ENCODE measurements at places on chromosomes 3 and 15.
A peak's percentile ranks its signal among the peaks of the same experiment; 100 is the strongest.

GRCh38 chr3:38980938-38981337, 70.8 kb downstream of the SCN11A start:
- no peak for DNase-seq

GRCh38 chr3:71997066-71997653, 212.2 kb upstream of the PROK2 start:
- DNase-seq, result no peak

- DNase-seq, result no peak
These were observed 290.4 kb upstream of the STT3B start for GRCh38 chr3:31242026-31242960.

GRCh38 chr15:59306520-59307164, 66.0 kb downstream of the MYO1E start:
- no peak for DNase-seq

GRCh38 chr3:99972380-99973104, 141.8 kb downstream of the FILIP1L start:
- no peak for DNase-seq

DNA sequence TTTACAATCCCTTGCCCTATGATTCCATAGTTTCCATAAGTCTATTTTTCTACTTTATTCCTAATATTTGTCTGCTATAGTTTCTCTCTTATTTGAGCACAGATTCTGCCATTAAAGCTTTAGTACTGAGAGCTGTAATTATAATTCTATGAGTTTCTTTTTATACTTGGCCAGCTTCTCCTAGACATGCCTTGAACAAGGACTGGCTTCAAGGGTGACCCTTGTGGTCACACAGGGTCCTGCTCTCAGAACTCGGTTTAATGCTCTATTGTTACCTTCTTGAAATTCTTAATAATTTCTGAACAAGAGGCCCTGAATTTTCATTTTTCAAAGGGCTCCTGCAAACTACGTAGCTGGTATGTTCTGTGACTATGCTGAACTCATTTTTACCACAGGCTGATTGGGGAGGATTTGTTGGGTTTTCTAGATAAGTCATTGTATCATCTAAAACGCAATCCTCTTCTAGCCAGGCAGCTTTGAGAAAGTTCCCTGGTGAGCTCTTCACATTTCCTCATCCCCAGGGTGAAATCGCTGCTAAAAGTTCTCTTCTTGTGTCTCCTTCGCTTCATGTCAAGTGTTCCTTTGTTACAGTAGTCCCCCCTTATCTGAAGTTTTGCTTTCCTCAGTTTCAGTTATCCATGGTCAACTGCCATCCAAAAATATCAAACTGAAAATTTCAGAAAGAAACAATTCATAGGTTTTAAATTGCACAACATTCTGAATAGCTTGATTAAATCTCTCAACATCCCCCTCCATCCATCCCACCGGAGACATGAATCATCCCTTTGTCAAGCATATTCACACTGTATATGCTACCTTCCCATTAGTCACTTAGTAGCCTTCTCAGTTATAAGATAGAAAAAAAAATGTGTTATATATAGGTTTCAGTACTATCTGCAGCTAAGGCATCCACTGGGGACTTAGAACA, 12.6 kb upstream of the PLCL2 start:
- no peak for DNase-seq

GRCh38 chr3:9503283-9503682, 50.3 kb downstream of the LHFPL4 start:
- DNase-seq, result peak; percentile 89

GRCh38 chr3:81277853-81278252, 483.6 kb downstream of the GBE1 start:
- no peak for DNase-seq

DNA sequence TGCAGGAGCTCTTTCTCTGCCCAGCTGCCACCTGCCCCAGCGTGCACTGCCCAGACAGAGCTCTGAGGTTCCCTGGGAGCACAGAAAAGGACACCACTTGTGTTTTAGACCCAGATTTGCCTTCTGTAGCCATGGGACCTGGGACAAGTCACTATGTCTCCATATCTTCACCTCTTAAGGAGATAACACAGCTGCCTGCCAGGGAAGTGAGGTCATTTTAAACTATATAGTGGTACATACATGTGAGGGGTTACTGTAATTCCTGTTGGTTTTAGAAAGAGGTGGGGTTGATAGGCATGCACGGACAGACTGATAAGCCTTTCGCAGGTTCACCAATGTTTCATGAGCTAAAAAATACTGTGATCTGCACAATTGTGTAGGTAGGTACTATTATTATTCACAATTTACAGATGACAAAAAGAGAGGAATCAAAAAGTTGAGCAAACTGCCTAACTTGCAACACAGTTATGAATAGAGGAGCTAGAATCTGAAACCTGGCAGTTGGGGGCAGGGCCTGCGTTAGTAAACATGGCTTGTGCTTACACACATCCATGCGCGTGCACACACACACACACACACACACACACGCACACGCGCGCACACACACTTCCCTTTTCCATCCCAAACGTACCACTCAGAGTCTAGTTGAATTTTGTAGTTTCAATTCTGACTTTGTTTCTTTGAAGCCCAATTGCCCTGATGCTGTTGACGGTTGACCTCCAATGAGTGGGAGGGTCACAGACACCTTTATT, 193.6 kb downstream of the FAM43A start:
- no peak for DNase-seq

GRCh38 chr15:50134524-50135024, 15.5 kb upstream of the ATP8B4 start:
- no peak for DNase-seq

DNA sequence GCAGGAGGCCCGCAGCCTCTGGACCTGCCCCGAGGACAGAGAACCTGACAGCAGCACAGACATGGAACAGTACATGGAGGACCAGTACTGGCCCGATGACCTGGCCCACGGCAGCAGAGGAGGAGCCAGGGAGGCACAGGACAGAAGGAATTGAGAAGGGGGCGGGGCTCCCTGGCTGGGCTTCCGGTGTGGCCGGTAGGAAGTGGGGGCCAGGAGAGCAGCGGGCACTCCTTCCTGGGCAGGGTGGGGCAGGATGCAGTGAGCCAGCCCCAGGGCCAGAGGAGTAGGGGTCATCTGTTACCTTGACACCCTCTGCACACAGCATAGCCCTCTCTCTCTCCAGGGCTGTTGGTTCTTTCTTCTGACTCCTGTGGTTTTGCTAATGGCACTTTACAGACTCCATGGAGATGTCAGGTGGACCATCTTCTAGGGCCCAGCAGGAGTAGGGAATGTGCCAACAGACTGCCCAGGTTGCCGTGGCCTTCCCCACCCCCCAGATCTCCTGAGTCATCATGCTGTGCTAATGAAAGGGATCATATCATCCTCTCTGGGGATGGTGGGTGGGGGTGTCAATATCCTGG, 8.6 kb upstream of the ISG20 start:
- peak; percentile 73 for DNase-seq

- no peak for DNase-seq
These were observed 1019.4 kb upstream of the ALCAM start for GRCh38 chr3:104347291-104347690.

- no peak for DNase-seq
These were observed 69.7 kb downstream of the MB21D2 start for GRCh38 chr3:192847941-192848340.

GRCh38 chr3:14595561-14595960, 55.4 kb upstream of the GRIP2 start:
- DNase-seq, result no peak

DNA sequence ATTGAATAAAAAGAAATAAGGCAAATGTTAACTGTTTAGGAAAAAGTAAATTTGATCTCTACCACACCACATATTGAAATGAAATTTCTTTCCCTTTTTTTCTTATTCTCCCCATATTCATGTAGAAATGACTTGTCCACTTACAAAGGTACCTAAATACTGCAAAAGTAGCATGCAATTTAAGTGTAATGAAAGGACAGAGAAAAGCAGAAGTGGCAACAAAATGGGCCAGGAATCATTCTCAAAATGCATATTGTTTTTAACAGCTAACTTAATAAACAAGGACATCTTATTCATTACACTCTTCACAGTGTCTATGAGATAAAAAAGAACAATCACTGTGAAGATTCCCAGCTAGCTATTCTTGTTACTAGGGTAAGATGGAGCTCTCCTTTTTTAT, 40.6 kb upstream of the FGF7 start:
- DNase-seq, result no peak

DNA sequence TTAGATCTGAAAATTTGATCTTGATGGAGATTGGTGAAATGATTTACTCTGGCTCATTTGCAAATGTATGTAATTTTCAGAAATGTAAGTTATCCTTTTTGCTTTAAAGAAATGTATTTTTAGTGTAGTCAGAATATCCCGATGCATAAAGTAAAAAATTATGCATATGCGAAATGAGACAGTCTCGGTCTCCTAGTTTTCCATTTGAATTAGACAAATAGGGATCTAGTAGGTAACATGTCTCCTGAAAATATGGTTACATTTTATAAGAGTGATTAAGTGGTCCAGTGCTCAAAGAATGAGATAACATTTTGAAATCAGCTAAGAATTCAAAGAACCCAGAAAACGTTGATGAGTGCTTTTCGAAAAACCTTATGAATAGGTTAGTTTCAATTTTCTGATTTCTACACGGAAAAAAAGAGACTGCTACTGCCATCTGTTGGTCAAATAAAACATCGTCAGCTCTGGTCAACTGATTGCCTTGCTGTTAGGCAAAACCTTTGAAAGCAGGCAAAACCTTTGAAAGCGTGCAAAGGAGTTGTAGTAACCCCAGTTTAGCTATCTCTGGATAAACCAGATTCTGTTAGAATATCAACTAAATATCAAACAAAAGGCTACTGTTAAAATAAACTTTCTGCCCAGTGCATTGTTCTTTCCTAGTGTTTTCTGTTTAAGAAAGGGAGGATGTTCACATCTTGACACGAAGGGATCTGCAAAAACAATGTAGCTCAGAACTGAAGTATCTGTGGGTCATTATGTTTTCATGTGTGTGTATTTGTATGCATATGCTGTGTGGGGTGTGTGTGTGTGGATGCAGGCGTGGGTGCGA, 59.3 kb upstream of the CHMP2B start:
- no peak for DNase-seq

DNA sequence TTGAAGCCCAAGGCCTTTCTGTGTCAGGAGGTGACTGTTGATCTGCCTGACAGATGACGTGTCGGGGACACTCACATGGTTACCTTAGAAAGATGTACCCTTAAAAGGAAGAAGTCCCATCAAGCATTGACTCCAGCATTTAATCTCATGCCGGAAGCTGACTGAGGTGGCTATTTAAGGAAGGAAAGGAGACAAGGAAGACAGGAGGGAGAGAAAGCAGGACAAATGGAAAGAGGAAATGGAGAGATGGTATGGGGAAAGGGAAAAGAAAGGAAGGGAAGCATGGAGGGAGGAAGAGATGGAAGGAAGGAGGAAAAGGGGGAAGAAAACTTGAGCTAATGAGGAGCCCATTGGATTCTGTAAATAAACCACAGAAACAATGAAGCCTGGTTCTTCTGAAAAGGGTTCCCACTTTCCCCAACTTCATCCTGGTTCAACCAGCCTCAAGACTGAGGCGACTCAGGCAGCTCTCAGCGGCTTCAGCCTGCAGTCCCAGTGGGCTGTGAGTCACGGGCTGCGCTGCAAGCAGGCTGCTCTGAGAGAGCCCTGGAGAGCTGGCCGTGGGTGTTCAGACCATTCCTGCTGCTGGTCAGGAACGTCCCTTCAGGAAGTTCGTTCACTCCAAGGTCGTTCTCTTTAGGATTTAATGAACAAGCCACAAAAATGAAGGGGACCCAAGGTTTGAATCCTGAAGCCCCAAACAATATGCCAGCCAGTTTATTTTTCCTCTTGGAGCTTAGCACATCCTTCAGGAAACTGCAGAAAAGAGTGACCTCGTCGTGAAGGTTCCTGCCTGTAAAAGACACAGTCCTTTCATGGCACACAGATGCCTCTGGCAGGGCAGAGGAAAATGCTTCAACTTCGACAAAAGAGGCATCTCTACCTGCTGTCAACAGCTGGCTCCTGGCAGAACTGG, 69.6 kb upstream of the THBS1 start:
- no peak for DNase-seq

DNA sequence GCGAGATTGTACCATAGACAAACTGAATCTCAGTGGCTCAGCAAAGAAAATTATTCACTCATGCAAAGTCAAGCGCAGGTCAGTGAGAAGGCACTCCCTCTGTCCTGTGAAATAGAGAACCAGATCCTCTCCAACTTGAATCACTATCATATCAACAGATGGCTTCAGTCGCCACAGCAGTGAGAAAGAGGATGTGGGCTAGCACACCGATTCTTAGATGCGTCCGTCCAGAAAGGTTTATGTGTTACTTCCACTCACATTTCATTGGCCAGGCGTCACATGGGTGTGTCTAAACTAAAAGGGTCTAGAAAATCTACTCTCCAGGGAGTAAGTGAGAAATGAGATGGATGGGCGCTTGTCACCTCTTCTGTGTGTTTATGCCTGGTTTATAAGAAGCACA, 141.6 kb upstream of the KBTBD8 start:
- DNase-seq, result no peak

DNA sequence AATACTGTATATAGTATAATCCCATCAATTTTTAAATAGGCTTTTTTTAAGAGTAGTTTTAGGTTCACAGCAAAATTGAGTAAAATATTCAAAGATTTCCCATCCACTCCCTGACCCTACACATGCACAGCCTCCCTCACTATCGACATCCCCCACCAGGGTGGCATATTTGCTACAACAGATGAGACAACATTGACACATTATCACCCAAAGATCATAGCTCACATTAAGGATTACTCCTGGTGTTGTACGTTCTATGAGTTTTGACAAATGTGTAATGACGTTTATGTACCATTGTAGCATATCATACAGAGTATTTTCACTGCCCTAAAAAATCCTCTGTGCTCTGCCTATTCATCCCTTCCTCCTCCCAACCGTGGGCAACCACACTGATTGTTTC, 39.3 kb downstream of the LHFPL4 start:
- no peak for DNase-seq

- DNase-seq, result no peak
These were observed 148.1 kb downstream of the WDR72 start for GRCh38 chr15:53611145-53611920.

GRCh38 chr3:30672959-30673358, 66.6 kb downstream of the TGFBR2 start:
- DNase-seq, result no peak

DNA sequence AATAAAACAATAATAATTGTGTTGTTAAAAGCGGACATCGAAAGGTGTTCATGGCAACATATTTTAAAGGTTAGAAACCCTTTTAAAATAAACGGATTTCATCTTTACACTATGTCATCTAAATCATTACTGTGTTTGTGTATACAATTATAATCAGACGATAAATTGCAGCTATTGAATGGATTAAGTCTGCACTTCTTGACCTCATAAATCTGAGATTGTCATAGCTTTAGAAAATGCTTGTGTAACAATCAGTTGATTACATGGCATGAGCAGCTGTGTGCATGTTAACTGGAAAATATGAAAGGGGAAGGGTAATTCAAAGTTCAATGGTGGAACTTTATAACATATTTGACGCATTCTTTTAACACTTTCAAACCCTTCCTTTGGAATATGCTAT, 152.4 kb upstream of the MDFIC2 start:
- DNase-seq, result no peak

DNA sequence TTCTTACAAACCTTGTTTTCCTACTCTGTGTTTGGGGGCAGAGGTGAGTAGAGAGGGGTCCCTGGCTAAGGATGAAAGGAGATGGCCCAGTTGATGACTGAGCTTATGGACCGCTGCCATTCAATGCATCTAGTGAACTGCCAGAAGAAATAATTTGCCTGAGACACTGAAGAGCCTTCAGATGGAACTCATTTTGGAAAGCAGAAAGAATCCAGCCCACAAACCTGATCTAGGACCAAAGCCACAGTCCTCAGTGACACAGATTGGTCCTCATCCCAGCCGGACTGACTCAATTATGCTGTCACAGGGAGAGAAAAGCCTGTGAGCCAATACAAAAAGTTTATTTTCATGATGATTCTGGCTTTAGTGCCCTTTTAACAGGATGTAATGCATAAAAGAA, 82.7 kb downstream of the CD47 start:
- DNase-seq, result no peak

Measured in activated effector memory CD4-positive, alpha-beta T cell treated with anti-CD3 and anti-CD28 coated beads, Interleukin-2, amount 50 U/mL, for 16 hours (primary cell).